ENCODE measurements at places on chromosomes 7 and 10.

- no peak for DNase-seq
These were observed 101.9 kb downstream of the EXOC4 start for GRCh38 chr7:133354546-133355324.

GRCh38 chr7:20597339-20597738 is 18.1 kb upstream of the ABCB5 start:
- DNase-seq = no peak

GRCh38 chr10:123399276-123399839 is 245.2 kb downstream of the BUB3 start:
- no peak for DNase-seq

DNA sequence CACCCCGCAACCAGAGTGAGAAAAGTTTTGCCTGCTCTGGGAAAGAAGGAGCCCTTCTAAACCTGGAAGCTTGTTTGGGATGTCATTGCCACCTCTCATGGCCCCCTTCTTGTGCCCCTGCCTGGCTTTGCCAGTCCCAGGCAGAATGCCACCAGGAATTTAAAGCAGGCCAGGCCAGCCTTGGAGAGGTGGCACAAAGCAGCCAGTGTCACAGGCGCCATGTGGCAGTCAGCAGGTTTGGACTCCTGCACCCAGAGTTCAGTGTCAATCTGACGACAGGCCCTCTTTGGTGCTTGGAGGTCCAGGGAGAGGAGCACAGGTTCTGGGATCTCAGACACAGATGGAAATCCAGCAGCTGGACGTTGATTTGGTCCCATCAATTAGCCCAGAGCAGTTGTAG is 12.7 kb downstream of the HK1 start:
- DNase-seq = no peak

DNA sequence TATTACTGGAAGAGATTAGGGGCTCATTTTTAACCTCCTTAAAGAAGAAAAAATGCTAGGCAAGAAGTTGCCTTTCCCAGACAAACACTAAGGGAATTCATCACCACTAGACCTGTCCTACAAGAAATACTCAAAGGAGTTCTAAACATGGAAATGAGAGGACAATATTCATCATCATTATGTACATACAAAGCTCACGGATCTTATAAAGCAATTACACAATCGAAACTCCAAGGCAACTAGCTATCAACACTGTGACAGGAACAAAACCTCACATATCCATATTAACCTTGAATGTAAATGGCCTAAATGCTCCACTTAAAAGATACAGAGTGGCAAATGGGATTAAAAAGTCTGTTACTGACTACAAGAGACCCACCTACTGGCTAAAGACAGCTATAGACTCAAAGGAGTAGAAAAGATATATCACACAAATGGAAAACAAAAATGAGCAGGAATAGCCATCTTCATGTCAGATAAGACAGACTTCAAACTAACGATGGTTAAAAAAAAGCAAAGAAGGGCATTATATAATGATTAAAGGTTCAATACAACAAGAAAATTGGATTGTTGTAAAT is 246.6 kb downstream of the ADRA2A start:
- no peak for DNase-seq

DNA sequence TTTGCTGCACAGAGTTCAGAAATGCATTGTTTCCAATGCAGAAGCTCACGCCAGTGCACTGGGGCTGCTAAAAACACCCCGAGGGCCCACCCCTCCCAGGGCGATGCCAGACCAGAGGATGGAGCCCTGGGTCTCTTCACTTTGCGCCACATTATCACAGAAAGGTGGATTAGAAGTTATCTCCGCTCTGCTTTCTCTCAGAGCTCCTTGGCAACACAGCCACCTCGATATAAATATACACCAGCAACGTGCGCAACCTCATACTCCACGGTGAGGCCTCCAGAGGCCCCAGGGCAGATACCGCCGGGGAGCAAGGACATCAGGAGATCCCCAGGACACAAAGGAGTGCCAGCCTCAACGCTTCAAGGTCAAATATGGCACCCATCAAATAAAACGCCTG is 121.0 kb upstream of the TBX20 start:
- DNase-seq = no peak

DNA sequence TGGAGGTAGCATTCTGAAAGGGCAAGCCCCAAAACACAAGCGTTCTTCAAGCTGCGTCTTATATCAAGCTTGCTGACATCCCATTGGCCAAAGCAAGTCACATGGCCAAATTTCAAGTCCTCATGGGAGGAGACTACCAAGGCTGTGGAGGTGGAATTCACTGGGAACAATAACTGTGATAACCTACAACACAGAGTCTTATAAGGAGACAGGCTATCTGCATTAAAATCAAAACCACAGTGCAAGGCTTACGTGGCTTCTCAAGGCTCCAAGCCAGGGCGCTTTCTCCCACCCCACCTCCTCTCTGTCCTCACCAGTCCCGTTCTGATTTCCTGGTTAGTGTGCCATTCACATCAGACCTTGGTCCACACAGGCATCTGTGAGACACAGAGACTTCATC is 39.4 kb downstream of the ADRB1 start:
- DNase-seq = no peak

DNA sequence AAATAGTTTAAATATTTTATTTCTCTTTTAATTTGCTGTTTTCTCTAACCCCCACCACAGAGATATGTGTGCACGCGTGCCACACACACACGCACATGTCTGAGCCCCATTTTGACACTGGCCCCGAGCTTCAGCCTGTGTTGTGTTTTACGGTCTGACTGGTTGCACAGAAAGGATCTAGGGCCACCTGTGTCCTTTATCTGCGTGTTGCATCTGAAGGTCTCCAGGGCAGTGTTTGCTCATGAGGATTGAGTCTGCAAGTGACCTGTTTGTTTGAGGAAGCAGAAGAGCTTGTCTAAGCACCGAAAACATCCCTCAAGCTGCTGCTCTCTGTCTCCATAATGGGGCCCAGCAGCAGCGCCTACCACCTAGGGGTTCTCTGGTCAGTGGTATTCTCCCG is 266.4 kb upstream of the LYZL1 start:
- DNase-seq = no peak

- no peak for DNase-seq
These were observed 23.0 kb upstream of the ZRANB1 start for GRCh38 chr10:124918906-124919305.

GRCh38 chr10:111200505-111201186 is 123.8 kb downstream of the ADRA2A start:
- no peak for DNase-seq

DNA sequence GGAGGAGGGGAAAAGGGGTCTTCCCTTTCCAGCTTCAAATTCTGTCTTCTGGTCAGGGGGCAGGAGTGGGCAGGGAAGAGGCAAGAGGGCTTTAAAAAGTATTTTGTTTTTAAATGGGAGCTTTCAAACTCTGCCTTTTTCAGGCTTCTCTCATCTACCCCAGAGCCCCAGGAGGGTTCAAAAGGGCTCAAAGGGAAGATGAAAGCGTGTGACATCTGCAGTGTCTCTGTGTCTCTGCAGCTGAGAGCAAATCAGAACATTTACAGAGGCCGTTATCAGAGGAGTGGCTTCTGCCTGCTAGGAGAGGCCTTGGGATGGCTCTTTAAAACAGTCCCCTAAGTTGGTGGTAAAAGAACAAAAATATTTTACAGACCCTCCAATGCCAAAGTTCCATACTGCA is 30.3 kb downstream of the TRIM8 start:
- DNase-seq = no peak

DNA sequence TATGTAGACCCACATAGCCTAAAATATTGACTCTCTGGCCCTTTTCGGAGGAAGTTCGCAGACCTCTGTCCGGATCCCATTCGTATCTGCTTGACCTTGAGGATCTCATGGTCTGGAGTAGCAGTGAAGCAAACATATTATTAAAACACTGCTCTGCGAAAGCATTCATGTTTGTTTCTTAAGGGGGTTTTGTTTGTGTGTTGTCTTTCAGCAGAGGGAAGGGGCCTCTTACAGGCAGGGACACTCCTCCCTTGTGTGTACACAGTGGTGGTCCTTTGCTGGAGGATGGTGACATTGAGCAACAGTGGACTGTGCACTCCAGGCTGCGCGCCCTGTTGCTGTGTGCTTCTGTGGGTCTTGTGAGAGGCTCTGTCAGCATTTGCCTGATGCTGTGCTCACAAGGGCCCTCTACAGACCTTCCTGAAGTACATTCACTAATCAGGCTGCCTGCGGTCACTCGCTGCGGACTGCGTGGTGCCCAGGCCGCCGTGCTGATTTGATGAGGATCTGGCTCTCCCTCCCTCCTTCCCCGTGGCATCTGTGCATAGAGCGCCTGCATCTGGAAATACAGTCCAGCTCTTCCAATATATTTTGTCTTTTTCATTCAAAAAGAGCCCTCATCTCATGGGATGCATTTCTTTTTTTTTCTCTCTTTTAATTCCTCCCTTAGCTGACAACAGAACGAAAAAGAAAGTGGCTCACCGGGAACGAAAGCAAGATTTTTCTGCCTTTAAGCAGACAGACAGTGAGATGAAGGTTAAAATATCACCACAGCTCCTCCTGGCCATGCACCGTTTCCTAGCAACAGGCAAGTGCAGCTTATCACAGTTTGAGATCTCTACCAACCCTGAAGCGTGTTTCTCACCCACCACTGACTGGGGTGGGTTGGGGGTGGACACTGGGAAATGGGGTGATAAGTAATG is 135.8 kb downstream of the CNNM2 start:
- DNase-seq = no peak

GRCh38 chr10:124210263-124210662 is 116.9 kb upstream of the CHST15 start:
- no peak for DNase-seq

GRCh38 chr7:137881607-137882260 is 35.0 kb upstream of the DGKI start:
- DNase-seq = no peak

DNA sequence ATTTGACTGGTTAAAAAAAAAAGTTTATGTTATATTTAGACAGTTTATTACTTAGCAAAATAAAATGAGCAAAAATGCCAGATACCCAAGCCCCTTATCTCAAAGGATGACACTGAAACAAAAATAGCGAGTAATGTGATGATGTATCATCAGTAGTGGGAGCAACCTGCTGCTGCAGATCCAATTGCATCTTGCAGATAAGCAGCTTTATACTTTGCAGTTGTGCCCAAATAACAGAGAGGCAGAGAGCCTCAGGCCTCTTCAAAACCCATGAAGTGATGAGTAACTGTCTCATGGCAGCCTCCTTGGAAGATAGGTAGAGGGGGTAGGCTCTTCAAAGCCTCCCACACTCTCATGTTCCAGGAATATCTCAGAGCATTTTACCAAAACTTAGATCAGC is 468.2 kb upstream of the LRRTM3 start:
- DNase-seq = no peak

GRCh38 chr7:102072636-102073209 is 213.9 kb upstream of the SH2B2 start:
- DNase-seq = no peak

- DNase-seq = no peak
These were observed 122.7 kb downstream of the AOAH start for GRCh38 chr7:36601601-36602000.

- no peak for DNase-seq
These were observed 1292.0 kb downstream of the XPNPEP1 start for GRCh38 chr10:108631332-108631731.

DNA sequence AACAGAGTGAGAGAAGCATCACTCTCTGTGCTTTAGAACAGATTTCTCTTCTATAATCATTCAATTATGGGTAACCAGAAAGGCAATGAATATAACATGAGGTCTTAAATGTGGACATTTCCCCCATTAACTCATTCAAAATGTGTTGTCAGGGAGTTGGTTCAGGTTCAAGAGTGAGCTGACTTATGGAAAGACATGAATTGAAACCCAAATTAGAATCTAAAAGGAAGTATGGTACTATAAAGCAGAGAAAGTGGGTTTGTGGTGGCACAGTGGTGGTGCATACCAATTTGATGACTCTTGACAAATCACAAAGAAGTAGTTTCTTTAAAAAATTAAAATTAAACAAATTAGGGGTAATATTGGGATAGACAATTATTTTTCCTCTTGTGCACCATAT is 114.6 kb upstream of the MEOX2 start:
- no peak for DNase-seq

GRCh38 chr7:50653126-50653864 is 88.1 kb upstream of the DDC start:
- DNase-seq = no peak

DNA sequence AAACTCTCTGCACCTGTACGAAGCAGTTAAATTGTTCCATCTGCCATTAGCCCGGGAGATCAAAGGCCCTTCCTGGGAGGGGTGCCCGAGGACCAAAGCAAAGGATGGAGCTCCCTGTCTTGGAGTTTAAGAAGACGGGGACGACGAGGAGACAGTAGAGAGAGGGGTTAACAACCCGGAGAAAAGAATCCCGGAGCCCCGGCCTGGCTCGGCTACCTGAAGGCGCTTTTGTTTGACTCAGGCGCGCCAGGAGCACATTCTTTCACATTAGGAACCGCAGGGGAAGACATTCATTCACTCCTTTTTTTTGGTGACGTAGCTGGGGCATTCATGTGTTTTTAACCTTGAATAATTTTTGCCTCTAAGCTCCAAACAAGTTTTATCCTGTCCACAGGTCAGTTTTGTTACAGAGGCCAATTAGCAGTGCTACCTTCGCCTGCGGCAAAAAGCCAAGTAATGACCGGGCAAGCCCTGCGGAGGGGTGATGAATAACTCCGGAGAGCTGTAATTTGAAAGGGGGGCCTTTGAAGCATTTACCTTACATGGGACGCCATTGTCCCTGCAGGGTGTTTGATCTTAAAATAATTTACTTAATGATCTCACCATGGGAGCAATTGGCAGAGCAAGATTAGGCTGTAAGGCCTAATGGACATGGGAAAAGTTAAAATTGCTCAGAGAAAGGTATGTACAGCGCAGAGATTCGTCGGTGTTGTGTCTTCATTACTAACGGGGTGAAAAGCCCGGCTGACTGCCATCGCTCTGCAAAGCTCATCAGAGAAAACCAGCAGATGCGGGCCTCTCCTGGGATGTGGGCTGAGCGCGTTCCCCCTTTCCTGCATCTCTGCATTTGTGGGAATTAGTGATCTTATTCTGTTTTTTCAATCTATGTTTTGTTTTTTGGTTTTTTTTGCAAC is 258.0 kb upstream of the SP4 start:
- peak; percentile 75 for DNase-seq

DNA sequence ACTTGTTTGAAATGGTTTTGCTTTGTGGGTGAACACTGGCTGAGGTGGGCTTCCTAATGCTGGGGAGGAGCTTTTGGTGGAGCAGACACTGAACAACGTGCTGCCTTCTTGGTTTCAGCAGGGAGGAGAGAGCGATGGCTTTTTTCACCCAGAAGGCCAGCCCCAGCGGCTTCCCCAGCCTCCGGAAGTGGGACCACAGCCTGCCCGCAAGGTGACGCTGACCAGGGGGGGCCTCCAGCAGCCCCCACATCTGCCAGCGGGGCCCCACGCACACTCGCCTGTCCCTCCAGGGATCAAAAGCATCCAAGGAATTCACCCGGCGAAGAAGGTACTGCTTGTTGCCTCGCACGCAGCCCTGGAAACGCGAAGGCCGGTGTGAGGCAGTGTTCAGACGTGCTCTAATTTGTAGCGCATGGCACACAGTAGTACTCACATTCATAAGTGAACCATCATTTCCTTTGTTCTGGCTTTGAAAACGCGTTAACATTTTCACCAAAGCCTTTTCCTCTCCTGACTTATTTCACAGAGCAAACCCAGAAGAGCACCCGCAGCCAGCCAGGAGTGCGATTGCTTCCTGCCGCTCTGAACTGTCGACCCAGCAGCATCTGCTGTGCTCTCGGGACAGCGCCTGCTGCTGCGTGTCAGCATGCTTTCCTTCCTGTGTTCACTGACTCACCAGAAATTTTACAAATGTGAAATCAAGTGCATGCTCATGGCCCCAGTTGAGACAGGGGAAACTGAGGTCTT is 48.4 kb downstream of the SHH start:
- DNase-seq = no peak

All from NCI-H1417 treated with DMSO at 0.1 percent for 48 hours (cell line).